Activated CD4-positive, alpha-beta memory T cell treated with anti-CD3 and anti-CD28 coated beads for 36 hours (primary cell): ENCODE measurements at places on chromosomes 16 and 17. TPM values are rescaled to one million over a fixed set of nuclear protein-coding genes. Genes with fewer than 3 reads are reported as not detected.

Gene SEC14L5
- not detected for total RNA-seq

- H3K4me3 ChIP-seq = no peak overlapping the region
- no peak overlapping the region for H3K27ac ChIP-seq
- DNase-seq = no peak
- H3K36me3 ChIP-seq = no peaks in the 10 kb centered on the region
- H3K27me3 ChIP-seq = peaks cover 23% of the 10 kb centered on the region
These were observed 7.7 kb downstream of the SALL1 start for GRCh38 chr16:51143196-51143977.

Gene ITGAX
- 32.9 TPM for total RNA-seq

- H3K27ac ChIP-seq = no peak overlapping the region
- H3K4me1 ChIP-seq = no peaks in the 10 kb centered on the region
- no peak overlapping the region for H3K4me3 ChIP-seq
- DNase-seq = no peak
These were observed 70.8 kb downstream of the ZFHX3 start for GRCh38 chr16:72977127-72977526.
